ENCODE measurements at places on chromosomes 16 and 17. TPM values are rescaled to one million over a fixed set of nuclear protein-coding genes. Genes with fewer than 3 reads are reported as not detected.

CLDN7 gene
- total RNA-seq = 0.17 TPM

ACSM2A gene
- not detected for total RNA-seq

ASPHD1 gene
- 28.5 TPM for total RNA-seq

ZP2 gene
- not detected for total RNA-seq

MT1A gene
- total RNA-seq = not detected

CDH13 gene
- 10.8 TPM for total RNA-seq

LCMT1 gene
- total RNA-seq = 87.4 TPM

CA7 gene
- total RNA-seq = not detected
